ENCODE measurements at places on chromosomes 5 and 9.
A peak's percentile ranks its signal among the peaks of the same experiment; 100 is the strongest.

DNA sequence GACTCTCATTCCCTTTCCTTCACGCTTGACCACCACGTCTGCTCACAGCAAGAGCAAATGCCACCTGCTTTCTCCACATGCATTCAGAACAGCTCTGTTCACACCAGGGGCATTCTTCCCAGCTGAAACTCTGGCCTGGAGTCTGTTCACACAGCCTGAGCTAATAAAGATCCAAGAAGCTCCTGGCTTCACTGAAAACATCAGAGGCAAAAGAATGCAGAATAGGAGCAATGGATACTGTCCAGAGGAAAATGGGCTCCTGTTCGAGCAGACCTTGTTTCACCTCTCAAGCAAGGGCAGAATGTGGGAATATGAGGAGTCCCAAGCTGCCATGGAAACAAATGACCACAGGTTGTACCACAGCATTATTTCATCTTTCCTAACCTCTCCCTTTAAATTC lies 402.7 kb upstream of the TNC start:
- no peak for DNase-seq

DNA sequence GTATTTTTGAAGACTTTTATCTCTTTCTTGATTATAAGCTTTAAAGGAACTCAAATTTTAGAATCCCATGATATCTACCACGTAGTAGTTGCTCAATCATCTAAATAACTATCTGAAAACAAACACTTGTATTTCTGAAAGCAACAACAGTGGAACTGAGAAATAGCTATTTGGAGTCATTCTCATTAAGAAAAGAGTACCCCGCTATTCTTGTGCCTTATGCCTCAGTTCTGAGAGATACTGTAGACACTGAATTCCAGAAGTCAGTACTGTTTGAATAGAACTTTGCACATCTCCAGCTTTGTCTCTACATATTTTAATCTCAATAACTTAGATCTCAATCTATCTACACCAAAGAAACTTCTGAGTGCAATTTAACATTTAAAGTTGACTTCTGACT lies 11.4 kb downstream of the CHD1 start:
- DNase-seq, result no peak

- DNase-seq, result no peak
These were observed 233.8 kb upstream of the TMEM161B start for GRCh38 chr5:88502179-88503040.

DNA sequence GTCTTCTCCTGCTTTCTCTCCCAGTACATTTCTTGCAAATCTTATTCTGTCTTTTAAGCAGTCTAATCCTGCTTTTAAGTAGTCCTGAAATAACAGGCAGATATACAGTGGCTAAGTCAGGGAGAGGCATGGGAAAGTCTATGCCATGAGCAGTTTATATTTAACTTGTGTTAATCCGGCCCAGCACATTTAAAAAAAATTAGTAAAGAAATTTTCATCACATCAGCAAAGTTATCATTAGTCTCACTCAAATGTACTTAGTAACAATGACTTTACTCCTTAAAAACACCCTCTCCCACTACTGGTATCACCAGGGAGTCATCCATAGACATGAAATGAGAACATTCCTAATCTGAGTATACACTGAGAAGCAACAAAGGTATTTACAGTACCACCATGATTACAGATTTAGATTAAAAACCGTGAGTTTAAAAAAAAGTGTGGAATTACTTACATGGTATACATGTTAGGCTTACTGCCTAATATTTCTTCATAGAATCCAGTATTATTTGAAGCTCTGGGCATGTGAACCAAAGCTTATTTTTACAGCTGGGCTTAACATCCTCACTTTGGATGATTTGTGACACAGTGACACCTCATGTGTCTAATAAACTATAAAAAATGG lies 75.9 kb upstream of the DAB2 start:
- no peak for DNase-seq

- no peak for DNase-seq
These were observed 14.3 kb upstream of the JADE2 start for GRCh38 chr5:134510970-134511795.

- DNase-seq, result no peak
These were observed 113.9 kb downstream of the TAF11L14 start for GRCh38 chr5:17748201-17748600.

DNA sequence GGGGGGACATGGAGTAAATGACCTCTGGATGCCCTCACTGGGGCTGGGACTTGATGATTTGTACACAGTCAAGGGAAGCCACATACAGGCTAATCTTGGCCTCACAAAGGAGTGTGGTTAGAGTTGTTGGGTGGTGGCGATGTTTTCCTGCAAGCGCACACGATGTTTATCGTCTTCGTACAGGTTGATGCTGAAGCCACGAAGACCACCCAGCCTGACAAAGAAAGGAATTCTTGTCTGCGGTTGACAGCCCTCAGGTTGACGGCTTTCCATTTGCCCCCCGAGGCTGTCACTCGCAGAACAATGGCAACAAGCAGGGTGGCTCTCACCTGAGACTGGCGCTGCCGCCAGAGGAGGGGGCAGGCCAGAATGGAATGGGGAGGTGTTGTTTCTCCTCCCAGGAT lies 14.1 kb upstream of the XPA start:
- DNase-seq, result no peak

DNA sequence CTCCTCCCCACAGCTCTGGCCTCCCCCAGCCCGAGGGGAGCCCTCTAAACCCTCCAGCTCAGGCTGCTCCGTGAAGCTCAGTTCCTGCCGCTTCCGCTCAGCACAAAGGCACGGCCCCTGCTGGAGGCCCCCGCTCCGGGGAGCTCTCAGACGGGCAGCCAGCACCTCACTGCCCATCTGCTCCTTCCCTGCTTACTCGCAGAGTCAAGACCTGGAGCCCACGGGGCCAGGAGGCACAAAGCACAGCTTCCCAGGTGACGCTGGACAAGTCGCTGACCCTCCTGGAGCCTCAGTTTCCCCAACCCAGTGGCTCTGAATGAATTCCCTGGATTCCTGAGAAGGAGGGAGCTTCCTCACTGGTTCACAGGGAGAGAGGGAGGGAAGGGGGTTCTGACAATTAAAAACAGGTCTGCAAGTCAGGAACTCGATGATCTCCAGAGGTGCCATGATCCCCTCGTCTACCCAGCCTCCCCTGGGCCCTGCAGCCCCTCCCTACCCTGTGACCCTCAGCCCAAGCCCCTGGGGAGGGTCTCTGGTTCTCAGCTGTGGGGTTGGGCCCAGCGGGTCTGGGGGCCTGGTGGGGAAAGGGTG lies 36.2 kb downstream of the VAV2 start:
- DNase-seq, result no peak

- DNase-seq, result no peak
These were observed 2.8 kb upstream of the IL3 start for GRCh38 chr5:132057498-132058255.

DNA sequence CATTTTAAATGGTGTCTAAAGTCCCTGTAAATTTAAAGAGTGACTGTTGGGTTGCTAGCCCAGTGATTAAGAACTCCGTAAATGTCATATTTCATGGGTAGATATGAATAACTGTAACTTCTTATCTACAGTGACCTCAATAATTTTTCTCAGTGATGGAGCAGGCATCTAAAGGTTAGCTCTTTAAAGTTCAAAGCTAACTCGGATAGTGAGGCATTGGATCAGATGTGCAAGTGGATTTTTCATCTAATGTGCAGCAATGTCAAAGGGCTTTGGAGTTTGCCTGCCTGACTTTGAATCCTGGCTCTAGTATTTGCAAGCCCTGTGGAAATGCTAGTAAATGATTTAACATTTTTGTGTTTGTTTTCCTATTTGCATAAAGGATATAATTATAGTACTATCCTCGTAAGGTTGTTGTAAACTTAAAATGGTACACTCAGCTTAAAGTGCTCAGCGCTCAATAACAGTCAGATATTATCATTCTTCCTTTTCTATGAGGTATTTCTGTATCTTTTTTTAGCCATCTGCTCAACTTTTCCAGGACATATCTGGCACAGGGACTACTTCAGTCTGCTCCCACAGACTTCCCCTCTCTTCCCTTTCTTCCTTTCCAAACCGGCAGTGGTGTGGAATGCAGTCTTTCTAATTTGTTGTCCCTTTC lies 163.7 kb upstream of the ELL2 start:
- no peak for DNase-seq

DNA sequence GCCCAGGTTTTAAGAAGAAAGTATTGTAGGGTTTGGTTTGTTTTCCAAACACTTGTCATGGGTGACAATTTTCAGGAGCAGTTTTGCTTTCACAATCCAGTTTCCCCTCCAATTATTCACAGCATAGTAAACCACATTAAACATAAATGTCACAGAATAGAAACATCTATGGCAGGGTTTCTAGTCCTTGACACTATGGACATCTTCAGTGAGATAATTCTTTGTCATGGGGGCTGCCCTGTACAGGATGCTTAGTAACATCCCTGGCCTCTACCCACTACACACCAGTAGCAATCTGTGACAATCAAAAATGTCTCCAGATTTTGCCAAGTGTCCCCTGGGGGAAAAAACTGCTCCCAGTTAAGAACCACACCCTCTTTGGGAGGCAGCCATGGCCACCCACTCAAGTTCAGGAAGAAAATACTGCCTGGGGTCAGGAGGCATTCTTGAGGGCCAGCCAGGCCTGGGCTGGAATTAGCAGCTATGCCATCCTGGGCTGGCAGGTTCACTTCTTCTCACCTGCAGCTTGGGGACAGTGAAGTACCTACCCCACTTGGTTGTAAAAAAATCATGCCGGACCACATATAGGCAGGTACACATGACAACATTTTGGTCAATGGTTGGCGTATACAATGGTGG lies 116.3 kb downstream of the HSD17B3 start:
- DNase-seq, result no peak

DNA sequence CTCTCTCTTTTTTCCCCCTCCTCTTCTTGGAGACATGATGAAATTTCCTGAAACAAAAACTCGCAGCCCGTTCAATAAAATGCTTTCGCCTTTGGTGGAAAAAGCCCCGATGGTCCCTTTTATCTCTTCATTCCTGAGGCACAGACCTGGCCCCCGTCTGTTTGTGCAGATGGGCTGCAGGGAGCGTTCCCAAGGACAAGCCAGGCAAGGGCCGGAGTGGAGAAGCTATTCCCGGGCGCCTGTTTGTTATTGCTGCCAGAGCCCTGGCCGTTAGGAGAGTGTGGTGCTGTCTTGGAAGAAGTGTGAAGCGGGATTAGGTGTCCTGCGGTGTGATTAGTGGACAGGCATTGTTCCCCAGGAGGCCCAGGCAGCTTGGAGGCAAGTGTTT lies 71.9 kb downstream of the SMIM23 start:
- DNase-seq, result no peak

- no peak for DNase-seq
These were observed 92.4 kb downstream of the PRDM6 start for GRCh38 chr5:123181394-123181801.

- DNase-seq, result no peak
These were observed 1.1 kb downstream of the HRCT1 start for GRCh38 chr9:35906923-35907699.

DNA sequence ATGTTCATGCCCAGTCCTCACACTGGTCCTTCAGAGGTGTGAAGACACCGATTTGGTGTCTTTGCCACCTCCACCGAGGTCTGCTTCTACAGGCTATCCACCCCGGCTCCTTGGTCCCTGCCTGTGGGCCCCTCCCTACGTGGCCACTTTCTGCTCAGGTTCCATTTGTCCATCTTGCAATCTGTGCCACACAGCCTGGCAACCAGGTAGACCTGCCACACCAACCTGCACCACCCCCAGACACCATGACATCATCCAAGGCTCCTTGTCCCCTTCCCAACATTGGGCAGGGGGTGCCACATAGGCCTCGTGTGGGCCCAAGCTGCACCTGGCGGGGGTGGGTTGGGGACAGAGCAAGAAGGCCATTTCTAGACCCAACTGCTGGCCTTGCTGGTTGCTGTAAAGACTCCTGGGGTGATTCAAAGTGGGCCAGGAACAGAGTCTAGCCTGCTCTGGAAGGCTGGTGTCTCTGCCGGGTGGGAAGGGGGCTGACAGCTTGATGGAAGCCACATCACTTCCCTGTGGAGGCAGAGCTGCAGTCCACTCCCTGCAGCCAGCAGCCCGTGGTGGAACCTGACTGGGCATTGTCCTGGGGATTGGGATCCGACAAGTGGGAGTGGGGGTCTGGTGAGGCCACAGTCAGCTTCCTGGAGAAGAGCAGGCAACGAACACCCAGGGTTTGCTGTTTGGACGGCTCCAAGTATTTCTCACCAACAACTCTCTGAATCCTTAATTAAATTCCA lies 65.8 kb upstream of the SLC25A51 start:
- DNase-seq, result no peak

DNA sequence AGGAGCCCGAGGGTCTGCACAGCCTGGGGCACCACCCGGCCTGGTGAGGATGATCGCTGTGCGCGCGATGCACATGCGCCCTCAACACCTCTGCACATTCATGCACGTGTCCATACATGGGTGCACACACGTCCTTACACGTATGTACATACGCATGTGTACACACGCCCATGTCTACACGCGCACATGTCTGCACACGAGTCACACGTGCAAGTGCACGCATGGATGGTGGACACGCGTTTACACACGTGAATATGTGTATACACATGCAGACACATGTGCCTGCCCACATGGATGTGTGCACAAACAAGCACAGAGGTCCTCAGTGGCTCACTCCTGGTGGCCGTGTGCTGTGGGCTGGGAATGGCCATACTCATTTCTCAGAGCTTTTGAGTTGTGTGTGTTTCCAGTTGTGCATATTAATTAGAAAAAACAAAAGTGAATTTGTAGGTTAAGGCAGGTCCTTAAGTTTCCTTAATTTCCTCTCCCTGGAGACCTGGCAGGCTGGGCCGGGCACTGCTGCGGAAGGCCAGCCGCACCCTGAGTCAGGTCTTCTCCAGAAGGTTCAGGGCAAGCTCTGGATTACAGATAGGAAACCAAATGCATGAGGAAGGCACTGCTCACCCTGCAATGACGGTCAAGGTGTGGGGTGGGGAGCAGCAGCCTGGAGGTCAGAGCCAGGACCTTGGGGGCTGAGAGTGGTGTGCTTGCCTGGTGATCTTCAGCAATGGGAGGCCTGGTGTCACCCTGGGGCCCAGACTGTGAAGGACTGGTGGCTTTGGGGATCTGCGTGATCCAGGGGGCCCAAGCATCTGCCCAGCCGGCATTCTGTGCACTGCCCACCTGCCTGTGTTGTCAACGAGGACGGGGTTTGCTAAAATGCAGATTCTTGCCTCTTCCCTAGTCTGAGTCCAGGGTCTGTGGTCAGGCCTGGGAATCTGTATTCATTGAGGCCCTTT lies 1.3 kb upstream of the RNU6ATAC start:
- DNase-seq, result peak; percentile 64

DNA sequence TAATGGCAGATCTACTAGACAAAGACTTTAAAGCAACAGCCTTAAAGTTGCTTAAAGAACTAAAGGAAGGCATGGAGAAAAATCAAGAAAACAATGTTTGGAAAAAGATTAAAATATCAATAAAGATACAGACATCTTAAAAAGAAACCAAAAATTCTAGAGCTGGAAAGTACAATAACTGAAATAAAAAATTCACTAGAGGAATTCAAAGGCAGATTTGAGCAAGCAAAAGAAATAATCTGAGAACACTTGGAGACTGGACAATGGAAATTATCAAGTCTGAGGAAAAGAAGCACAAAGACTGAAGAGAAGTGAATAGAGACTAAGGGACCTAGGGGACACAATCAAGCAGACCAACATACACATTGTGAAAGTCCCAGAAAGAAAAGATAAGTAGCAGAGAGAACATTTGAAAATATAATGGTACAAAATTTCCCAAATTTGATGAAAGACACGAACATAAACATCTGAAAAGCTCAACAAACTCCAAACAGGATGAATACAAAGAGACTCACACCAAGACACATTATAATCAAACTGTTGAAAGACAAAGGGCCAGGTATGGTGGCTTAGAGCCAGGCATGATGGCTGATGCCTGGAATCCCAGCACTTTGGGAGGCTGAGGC lies 26.3 kb downstream of the SIL1 start:
- DNase-seq, result no peak
